Activated CD4-positive, alpha-beta T cell treated with anti-CD3 and anti-CD28 coated beads for 24 hours (primary cell): ENCODE measurements at places on chromosomes 6 and 20.

- DNase-seq = no peak
These were observed 35.4 kb upstream of the PIM1 start for GRCh38 chr6:37134396-37135191.

DNA sequence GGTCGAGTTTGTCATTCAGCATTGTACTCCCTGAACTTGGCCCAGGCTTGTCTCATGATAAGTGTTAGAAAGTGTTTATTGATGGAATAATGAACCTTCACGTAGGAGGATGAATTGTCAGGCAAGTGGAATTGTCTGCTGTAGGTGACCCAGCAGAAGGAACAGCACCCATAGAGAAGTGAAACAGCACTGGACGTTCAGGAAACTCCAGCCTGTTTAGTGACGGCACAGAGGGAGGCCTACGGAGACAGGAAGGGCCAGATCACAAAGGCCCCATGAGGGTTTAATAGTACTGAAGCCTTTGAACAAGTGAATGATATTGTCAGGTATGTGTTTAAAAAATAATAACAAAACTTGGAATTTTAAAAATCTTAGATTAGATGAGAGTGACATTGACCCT lies 2.9 kb downstream of the STX11 start:
- DNase-seq = no peak

GRCh38 chr6:157596461-157596860 lies 215.5 kb downstream of the ZDHHC14 start:
- DNase-seq = no peak

DNA sequence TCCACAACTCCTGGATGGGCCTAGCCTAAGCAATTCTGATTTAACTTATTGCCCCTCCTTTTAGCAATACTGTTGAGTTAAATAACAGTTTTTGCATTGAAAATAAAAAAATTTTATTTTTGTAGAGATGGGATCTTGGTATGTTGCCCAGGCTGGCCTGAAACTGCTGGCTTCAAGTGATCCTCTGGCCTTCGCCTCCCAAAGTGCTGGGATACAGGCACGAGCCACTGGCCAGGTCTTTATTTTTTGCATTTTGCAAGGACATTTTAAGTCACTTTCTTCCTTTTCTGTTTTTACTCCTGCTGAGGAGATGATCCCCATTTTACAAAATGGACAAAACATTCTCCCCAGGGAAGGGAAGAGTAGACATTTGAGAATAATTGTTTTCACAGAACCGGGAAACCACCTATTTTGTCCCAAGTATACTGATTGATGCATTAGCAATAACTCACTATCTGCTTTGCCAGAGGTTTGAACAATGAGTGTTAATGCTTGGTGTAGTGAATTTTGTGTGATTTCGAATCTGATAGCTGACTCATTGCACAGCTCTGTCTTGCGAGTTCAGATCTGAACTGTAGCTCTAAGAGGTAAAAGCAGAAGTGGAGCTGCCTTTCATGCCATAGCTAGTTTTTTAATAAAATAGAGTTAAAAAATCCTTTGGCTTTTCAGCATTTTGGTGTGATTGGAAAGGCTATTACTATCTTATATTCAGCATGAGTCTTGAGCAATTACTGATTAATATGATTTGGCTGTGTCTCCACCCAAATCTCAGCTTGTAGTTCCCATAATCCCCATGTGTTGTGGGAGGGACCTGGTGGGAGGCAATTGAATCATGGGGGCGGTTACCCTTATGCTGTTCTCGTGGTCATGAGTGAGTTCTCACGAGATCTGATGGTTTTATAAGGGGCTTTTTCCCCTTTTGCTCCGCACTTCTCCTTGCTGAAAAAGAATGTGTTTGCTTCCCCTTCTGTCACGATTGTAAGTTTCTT lies 20.9 kb downstream of the IGF2R start:
- DNase-seq = no peak

DNA sequence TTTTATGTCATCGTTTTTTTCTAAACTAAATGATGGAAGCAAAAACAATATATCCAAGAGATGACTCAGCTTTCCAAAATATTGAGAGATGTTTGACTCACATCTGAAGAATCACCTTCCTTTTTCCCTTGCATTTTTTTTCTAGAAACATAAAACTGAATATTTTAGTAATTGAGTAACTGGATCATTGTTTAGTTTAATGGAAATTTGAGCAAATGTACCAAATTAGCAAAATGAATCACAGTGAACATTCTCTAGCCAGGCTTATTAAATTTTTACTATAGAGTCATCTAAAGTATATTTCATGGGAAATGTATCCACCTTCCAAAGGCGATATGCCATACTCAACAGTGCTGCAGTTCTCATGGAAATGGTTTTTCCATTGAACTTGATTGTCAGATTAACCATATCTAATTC lies 145.5 kb downstream of the TENT5A start:
- DNase-seq = no peak
